Activated T-cell treated with anti-CD3 and anti-CD28 coated beads, Interleukin-2, amount 50 U/mL, for 4 hours (primary cell): ENCODE measurements at places on chromosomes 12 and 14. TPM values are rescaled to one million over a fixed set of nuclear protein-coding genes. Genes with fewer than 3 reads are reported as not detected.

GRCh38 chr14:100239211-100239839 lies 381 bp downstream of the YY1 start:
- peak; percentile 17 for DNase-seq

DNA sequence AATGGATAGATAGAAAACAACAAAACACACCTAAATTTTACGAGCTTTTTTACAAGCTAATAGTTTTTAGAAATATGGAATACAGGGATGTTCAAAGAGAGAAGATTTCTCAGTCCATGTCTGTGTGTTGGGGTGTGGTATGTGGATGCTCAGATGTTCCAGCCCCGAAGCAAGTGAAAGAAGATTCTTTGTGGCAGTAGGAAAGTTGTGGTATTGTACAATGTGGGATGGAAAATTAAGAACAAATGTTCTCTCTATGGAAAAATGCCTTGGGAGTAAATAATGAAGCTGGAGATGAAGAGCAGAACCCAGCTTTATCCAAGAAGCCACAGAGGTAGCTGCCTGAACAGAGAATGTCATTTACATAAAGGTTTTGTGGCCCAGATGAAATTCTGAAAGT lies 150.3 kb upstream of the PRKD1 start:
- no peak for DNase-seq

GRCh38 chr14:105255021-105255507 lies 6.7 kb downstream of the BTBD6 start:
- DNase-seq, result no peak

DNA sequence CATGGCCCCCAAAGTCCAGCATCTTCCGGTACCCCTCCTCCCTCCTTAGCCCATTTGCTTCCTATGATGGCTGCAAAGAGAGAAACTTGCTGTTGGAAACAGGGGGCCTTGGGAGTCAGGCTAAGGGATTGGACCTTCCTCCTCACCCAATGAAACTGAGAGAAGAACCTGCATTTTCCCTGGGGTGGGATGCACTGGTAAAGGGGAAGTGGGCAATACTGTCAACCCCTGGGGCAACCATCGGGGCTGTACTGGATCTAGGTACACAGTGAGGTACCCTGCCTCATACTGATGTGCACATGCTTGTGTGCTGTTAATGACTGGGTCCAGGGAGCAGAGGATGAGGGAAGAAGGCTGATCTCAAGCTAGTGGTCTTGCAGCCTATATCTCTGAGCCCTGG lies 11.0 kb upstream of the JPH4 start:
- DNase-seq, result no peak

DNA sequence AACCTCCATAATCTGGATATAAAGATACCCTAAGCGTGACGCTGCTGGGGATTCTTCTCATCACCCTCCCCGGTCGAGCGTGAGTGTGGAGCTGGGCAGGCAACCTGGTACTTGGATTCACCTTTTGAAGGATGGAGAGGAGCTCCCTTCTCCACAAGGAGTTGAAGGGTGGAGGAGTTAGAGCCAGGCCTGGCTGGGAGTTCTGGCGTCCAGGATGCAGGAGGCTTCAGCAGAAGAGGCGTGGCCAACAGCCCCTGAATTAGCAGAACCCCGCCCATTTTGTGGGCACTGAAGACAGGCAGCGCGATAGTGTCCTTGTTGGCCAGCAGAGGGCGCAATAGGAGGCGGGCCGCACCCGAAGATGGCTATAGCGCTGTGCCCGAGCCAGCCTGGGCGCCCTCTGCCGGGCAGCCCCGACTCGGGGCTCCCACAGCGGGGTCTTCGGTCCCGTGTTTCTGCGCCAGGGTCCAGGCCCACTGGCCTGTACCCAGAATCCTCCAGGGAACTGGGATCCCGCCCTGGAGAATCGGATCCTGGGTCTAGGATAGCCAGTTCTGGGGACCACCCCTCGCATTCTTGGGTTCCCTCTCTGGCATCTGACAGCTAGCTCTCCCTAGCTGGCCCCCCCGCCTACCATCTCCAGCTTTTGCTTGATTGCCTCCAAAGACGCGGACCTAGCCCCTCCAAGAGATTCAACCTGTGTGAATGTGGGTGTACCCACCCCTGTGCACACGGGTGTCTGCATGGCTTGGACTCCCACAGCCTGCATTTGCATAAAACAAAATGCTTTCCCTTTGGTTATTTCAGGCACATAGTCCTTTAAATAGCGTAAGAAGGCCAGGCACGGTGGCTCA lies 26.0 kb upstream of the SMUG1 start:
- peak; percentile 86 for DNase-seq

FIGNL2 gene
- total RNA-seq, result 0.69 TPM

BCL2L2 gene
- 0.10 TPM for total RNA-seq

CLEC2D gene
- 282 TPM for total RNA-seq

CCDC38 gene
- total RNA-seq, result not detected

KLHDC1 gene
- 1.8 TPM for total RNA-seq

AMN gene
- 1.7 TPM for total RNA-seq

BDKRB1 gene
- not detected for total RNA-seq
